ENCODE measurements at places on chromosomes 3 and 15. TPM values are rescaled to one million over a fixed set of nuclear protein-coding genes. Genes with fewer than 3 reads are reported as not detected.

ARPP21 gene
- not detected for total RNA-seq

MAP1A gene
- 2.3 TPM for total RNA-seq

TMEM40 gene
- total RNA-seq, result 93.6 TPM

ACAN gene
- 0.61 TPM for total RNA-seq

OSBPL10 gene
- 44.4 TPM for total RNA-seq

CISH gene
- total RNA-seq, result 10.4 TPM

GOLGA6L10 gene
- total RNA-seq, result 0.39 TPM

SEMA6D gene
- total RNA-seq, result 6.7 TPM

GOLGA8S gene
- not detected for total RNA-seq

CSK gene
- total RNA-seq, result 44.2 TPM

PRR23C gene
- total RNA-seq, result not detected

CELF6 gene
- 1.8 TPM for total RNA-seq

GPR27 gene
- total RNA-seq, result 1.9 TPM

PIERCE2 gene
- 1.5 TPM for total RNA-seq

IGSF10 gene
- total RNA-seq, result 0.67 TPM

NAALADL2 gene
- total RNA-seq, result 5.5 TPM

All from lower leg skin (tissue), 4 donors.